Ascending aorta (tissue), 2 donors: ENCODE measurements at places on chromosomes 12 and 14. TPM values are rescaled to one million over a fixed set of nuclear protein-coding genes. Genes with fewer than 3 reads are reported as not detected.

PRPH gene
- total RNA-seq: not detected

SMOC1 gene
- 16.6 TPM for total RNA-seq

- no peak for DNase-seq
Measured at GRCh38 chr14:70893062-70893845, 14.0 kb upstream of the PCNX1 start.

DNA sequence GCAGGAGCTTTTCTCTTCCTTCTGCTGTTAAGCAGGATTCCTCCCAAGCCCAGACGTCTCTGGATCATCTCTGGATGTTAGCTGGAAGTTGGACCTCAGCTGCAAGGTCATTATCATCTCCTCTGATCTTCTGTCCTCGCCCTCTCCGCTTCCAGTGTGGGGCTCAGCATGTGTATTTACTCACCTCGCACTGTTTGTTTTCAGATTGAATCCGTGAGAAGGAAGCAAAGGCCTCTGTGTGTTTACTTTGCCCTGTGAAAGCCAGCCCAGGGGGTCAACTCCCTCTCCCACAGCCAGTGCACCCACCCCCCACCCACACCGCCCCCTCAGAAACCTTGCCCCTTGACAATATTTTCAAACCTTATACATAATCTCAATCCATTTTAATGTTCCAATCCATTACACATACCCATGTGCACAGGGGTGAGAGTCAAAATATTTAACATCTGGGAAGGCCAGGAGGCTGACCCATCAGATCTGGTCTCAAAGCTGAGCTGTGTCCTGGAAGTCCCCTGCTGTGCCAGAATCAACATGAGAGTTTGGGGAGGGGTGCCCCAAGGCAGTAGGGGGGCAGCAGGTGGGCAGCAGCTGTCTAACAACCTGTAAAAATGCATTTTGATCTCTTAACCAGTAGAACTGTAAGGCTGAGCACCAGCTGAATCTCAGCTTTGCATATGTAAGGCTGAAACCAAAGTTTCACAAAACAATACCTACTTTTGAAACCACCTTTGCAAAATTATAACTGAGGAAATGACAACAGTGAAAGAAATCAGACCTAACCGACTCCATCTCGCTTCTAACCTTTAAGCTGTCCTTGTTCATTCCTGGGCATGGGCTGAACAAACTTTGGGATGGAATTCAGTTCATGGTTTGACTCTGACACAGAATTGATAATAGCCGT, 157.9 kb downstream of the ZNF664 start:
- no peak for DNase-seq

VDR gene
- 13.1 TPM for total RNA-seq

FGF6 gene
- not detected for total RNA-seq

DNA sequence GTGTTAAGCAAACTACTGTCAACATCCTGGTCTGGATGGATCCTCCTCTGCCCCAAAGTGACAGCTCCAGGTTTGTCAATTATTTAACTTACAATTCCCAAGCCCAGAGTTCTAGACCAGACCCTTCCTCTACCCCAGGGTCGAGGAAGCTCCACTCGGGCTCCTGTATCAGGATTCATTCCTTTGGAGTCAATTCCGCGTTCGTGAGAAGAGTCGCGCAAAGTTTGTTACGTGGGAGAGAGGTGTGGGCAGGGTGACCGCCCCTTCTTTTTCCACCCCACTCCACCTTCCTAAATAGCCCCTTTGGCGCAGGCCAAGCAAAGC, 479 bp downstream of the SEL1L start:
- DNase-seq: no peak

DNA sequence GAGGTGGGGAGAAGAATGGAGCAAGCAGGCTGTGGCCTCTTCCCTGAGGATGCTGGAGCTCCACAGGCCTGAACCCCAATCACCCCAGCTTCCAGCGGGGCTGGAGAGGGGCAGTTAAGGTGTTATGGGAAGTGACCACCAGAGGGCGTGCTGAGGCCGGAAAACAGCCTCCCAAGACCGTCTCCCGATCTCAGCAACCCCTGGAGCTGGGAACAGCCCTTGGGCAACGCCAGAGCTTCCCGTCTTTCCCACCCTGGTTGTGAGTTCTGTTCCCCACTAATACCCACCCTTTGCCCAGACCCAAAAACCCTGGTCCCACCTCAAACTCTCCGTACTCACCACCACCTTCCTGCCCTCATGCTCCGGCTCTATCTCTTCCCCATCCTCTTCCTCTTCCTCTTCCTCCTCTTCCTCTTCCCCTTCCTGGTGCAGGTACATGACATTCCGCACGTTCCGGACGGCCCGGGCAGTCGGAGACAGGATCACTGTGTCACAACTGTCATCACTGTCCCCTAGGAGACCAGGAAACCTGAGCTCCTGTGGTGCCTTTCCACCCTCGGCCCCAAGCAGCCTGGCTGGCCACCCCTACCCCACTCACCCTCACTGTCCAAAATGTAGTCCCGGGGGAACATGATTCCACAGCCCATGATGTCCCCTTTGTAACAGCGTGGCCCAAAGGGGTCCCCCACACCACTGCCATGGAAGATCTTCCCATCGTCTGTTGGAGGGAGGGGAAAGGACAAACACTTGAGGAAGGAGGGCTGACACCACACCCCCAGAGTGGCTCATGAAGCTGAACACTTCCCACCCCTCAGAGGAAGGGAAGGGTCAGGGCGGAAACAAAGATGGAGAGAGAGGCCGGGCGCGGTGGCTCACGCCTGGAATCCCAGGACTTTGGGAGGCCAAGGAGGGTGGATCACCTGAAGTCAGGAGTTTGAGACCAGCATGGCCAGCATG, 12.9 kb downstream of the SPRYD3 start:
- DNase-seq: no peak

DNA sequence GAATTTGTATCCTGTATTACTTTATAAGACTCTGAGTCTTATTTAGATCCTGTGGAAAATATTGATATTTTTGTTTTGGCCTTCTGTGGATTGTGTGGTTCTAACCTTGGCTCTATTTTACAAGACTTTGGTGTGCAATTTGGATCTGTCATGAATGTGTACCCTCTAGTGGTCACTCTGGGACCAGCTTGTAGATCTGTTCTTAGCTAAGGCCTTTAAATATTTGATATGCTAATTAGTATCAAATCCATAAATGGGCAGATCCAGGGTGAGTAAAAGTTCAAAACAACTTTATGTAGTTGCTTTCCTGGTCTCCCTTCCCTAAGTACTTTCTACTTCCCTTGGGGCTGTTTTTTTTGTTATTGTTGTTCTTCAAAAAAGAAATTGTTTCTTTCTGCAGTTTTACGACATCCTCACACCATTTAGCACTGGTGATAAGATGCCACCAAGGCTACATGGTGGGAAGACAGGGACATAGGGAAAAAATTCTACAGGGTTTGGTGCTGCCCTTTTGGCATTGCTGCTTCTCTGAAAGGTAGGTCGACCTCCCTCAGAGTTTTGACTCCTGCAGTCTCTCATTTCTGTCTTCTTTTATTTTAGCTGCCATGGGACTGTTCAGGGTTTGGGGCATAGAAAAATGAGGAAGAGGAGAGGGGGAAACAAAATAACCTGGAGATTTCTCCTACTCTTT, 238.5 kb downstream of the GPHN start:
- DNase-seq: no peak
